Right cardiac atrium (tissue), 5 donors: ENCODE measurements at places on chromosomes 5 and 9. TPM values are rescaled to one million over a fixed set of nuclear protein-coding genes. Genes with fewer than 3 reads are reported as not detected.

GRCh38 chr5:6632324-6632887, 438 bp downstream of the NSUN2 start:
- no peak for DNase-seq

DNA sequence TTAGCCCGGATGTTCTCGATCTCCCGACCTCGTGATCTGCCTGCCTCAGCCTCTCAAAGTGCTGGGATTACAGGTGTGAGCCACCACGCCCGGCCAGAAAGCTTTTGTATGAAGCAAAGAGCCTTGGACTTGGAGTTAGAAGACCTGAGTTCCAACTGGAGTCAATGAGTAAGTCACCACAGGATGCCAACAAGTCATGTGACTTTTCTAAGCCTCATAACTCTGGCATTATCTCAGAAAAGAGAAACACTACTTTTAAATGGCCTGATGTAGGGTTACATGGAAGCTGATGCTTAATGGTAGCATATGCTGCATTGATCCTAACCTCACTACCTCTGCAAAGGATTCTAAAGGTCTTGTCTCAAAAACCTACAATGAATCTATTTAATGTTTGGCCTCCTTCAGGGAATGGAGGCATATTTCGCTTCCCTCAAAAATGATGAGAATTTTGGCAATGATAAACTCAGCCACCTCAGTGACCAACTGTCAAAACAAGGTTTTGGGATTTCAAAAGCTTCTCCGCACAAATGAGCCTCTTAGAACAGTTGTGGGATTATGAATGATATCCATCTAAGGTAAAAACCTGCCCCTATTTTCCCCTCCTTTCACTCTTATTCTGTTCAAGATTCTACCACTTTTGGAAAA, 236.8 kb downstream of the ACTL7B start:
- no peak for DNase-seq

DNA sequence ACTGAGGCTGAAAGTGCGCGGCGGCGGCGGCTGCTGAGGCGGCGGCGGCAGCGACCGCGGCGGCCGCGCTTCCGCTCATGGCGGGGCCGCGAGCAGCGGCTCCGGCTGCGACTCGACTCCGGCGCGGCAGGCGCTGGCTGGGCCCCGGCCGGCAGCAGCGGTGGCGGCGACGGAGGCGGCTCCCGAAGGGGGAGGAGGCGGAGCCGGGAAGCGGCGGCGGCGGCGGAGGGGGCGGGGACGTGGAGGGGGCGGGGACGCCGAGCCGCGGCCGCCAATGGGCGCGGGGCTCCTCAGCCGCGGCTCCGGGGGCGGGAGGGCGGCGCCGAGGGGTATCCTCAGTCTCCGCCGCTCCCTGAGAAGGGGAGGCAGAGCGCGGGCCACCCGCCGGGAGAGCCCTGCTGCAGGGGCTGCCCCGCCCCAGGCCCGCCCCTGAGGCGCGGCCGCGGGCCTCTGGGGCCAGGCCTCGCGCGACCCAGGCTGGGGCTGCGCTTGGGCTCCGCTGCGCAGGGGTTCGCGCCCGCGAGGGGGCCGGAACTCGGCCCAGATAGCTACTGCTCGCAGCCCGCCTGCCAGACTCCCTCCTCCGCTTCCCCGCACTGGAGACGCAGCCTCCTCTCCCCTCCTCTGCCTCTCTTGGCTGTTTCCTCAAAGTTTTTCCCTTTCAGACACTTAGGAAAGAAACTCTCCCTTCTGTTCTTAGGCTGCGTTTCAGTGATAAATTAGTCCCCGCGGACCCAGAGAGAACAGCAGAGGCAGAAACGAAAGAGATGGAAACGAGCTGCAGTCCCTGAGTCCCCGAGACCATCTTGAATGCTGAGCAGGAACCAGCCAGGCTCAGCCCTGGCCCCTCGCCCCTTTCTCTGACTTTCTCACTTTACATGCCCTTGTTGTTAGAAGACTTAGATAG, 85.0 kb upstream of the MELK start:
- peak; percentile 97 for DNase-seq

The C7 gene
- 518 TPM for polyA plus RNA-seq

GRCh38 chr5:17005107-17005828, 69.2 kb upstream of the MYO10 start:
- no peak for DNase-seq

The LMBRD2 gene
- 4.2 TPM for polyA plus RNA-seq

DNA sequence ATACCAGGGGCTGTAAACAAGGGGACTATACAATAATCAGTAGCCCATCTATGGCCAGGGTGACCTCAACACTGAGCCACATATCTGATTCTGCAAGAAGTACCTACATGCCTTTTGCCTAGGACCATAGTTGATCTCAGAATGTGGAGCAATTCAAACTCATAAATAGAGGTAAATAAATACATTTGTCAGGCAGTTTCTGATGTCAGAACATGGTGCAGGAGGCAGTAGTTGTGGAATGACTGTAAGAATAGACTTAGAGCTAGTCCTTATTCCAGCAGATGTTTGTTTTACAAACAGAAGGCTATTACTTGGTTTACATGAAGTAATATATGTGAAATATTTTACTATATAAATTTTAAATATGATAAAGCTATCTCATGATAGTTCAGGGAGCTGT, 330.7 kb upstream of the DAB2 start:
- no peak for DNase-seq

DNA sequence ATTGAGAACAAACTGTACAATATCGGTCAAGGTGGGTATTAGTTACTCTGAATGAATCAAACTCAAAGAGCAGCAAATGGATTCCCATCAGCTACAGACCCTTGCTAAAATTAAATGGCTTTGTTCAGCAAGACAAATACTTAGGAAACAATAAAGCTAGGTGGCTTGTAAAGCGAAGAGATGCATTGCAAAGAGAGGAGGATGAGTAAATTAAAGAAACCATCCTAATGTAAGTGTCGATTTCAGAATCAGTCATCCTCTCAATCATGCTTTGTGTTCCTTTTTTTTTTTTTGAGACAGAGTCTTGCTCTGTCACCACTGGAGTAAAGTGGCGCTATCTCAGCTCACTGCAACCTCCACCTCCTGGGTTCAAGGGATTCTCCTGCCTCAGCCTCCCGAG, 359.2 kb upstream of the ZNF462 start:
- DNase-seq, result no peak

DNA sequence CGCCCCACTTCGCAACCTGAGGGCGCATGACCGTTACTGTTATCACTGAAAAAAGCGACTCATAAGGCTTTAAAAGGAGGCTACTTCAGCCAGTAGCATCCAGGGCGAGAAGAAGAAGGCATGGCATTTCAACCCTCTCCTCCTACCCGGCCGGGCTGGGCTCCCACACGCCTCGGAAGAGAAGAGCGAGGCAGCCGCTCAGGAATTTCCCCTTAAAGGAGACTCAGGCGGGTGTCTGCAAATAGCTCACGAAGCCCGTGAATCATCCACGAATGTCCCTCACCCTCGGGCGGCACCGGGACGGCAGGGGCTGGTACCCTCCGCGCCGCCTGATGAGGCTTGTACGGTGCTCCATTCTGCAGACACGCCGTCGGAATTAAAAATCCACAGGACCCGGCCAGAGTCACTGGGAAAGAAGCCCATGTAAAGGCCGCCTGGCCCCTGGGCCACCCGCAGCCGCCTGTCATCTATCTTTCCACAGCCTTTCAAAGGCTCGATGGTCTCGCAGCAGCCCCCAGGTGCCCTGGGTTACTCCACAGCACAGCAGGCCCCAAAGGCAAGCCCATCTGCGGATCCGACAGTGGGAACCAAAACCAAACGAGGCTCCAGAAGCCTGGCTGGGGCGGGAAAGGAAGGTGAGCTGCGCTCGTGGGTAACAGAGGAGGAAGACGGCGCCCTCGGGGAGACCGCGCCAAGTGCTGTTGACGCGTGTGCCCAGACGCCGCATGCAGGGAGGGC, 11.8 kb downstream of the SLC12A7 start:
- no peak for DNase-seq

The RASGRF2 gene
- polyA plus RNA-seq, result 2.7 TPM

DNA sequence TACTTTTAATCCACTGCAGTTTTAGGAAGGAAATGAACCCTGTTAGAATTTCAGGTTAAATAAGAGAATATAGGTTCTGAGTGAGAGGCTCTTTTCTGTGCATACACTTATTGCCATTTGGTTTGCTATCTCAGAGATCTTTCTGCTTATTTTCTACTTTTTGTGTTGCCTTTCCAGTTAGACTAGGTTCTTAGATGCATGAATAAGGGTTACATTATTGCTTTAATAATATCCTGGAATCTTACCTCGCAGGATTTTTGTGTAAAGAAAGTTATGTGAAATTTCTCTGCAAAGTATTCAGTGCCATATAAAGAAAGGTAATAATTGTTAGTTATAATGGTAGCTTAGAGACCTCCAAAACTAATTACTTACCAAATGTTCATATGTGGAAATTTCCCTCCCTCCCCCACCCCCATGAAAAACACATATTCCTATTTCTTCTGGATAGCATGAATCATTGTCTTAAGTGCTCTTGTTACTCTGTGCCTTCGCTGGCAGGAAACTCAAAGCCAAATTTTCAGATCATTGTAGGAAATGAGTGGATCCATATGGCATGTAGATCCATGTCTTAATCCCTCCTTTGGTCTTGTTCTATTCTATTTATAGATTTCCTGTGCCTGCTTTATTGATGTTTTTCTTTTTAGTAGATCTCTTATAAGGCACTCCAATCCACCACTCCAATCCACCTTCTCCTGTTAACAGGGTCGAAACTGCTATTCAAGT, 2.7 kb upstream of the APBA1 start:
- DNase-seq, result no peak

DNA sequence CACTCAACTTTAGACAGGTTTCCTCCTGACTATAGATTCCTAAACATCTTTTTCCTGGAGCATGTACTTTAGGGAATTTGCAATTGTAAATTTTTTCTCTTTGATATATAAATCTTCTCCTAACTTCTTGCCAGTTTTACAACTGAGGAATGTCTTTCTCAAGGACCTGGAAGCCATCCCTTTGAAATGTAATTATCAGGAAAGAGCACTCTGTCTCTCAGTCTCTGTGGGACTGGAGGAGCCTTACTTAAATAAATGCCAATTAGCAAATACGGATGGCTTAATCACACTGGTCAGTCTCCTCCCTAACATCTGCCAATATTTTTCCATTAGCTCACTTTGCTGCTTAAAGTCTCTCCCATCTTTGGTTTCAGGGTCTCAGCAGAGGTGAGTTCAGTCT, 344.3 kb upstream of the ARRDC3 start:
- DNase-seq, result no peak

DNA sequence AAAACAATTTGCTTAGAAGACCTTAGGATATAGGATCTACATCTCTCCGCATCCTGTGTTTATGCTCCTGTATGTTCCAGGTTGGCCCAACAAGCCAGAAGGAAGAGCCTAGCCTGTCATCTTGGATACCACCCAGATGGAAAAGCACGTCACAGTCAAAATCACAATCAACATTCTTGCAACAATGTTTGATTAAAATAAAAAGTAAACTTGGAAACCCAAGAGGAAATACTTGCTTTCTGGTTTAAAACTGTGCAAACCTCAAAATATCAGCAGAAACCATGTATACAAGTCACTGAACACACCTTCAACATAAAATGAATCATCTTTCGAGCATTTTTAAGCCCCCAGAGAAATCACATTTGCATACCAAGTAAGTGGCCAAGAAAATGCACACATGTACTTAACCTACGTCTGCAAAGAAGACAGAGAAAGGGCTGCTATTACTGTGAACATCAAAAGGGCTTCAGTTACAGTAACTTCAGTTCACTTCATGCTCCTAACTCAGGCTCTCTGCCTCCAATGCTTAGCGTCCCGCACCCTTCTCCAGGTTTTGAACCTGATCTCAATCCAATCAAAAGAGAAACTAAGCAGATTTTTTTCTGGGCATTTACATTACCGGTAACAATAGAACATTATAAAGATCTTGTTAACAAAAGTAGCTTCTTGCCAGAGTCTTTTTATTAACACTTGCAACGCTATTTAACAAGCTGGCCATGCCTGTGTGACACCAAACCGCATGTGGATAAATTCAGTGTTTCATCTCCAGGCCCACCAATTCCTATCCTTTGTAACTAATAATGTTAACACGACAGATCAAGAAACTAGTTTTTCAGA, 1.3 kb downstream of the ENC1 start:
- no peak for DNase-seq

DNA sequence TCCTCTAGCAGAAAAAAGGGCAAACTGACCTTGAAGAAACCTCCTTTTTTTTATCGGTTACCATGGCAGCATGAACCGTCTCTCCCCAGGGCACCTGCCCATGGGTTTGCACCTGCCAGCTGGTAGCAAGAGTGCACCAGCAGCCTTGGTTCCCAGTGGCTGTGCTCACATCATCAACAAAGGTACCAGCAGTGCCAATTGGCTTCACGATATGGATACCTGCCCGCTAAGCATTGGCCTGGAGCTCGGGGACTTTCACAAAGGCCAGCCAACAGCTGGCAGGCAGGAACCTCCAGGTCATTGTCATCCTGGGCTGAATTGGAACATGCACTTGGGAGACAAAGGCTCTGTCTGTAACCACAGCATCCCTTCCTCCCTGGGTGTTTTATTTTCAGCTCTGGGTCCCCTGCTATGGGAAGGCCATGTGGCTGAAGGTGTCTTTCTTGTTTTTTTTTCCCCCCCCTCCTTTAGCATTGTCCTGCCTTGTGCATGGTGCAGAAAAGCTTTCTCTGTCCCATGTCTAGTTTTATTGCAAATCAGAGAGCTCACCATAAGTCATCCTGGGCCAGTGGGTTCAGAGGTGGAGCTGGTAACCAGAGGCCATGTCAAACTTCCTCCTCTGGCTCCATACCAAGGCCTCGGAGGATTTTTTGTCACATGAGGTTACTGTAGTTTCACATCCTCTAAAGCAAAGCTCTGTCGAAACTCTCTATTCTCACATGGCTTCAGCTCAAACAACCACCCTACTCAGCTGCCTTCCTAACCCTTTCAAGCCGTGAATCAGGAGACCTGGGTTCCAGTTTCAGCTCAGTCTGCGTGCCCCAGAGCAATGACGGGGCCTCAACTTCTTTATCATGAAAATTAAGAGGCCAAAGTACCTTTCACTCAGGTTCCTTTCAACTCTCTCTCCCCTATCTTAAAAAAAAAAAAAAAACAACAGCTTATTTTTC, 145.5 kb upstream of the MAP3K1 start:
- peak; percentile 52 for DNase-seq

The ZNF462 gene
- polyA plus RNA-seq, result 5.2 TPM

The IL3 gene
- polyA plus RNA-seq, result not detected
